ENCODE measurements at places on chromosomes 11 and 22.

GRCh38 chr11:36493332-36493731, 16.7 kb downstream of the TRAF6 start:
- no peak for DNase-seq

DNA sequence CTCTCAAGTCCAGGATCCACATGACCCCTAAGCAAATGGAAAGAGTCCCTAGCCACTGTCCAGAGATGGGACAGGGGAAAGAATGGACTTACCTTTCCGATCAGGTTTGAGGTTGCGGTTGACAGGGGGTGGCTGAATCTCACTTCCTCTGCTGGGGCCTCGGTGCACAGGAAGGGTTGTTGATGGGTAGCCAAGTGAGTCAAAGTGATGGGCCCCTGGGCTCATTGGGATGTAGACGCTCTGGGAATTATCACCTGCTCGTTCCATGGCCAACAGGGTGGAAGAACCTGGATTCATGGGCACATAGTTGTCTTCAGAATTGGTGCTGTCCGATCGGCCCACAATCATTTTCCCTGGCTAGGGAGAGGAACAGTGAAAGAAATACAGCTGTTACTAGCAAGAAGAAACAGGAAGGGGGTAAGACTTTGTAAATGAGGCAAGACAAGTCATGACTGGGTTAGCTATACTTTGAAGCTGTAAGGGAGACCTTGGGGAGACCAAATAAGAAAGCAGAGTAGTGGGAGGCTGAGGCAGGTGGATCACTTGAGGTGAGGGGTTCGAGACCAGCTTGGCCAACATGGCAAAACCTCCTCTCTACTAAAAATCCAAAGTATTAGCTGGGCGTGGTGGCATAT, 34.7 kb downstream of the USP35 start:
- no peak for DNase-seq

DNA sequence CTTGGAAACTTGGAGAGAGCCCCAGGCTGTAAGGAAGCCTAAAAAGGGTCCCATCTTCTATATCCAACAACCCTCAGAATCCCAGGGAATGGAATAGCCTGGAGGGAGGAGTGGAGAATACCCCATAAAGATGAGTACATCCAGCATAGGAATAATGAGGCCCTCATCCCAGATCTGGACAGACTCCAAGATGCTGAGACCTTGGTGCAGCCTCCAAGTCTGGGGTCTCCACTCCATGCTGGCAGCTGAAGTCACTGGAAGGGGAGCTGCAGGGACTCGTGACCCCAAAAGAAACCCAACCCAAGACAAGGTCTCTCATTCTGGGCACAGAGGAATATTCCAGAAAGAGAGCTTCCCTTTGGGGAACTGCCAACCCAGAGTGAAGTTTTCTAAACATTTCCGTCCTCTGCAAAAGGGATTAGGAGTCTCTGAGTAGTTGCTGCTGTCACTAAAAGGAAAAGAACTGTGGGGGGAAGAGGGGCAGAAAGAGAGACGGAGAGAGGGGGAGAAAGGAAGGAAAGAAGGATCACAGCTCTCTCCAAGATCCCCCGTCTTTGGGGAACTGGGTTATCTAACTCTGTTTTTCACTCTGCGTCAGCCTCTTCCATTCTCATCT, 589 bp downstream of the SCGB1A1 start:
- no peak for DNase-seq

DNA sequence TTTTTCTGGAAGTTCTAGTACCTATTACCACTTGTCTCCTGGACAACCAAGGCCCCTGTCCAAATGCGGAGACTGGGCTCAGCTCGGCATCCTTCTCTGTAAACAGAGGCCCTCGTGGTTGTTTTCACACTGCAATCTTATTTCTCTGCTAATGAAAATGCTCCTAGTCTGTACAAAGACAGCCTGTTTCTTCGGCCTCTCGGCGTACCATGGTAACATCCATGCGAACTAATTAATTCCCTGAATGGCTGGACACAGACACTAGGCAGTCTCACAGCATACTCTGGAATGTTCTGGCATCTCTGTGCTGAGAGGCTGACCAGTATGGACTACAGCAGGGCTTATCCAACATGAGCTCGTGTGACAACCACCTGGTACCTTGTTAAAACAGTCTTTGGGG, 5.7 kb downstream of the POLR3H start:
- DNase-seq, result no peak

DNA sequence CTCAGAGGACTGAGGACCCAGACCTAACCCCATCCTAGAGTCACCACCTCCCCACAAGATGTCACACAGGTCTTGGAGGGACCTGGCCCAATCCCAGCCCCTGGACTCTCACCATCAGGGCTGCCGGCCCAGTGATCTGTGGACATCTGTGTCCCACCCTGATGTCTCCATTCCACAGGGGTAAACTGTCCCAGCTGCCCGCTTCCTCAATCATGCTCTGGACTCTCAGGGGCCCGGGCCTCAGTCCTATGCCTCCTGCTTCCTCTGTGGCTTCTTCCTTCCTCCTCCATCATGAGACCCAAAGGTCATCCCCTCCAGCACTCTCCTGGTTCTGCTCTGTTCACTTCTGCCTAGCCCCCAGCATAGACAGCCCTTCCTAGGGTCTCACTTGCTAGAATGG, 32.2 kb downstream of the ARAP1 start:
- no peak for DNase-seq

GRCh38 chr11:1053121-1053901, 16.8 kb upstream of the MUC6 start:
- no peak for DNase-seq

GRCh38 chr22:22823131-22823810, 64.3 kb upstream of the IGLL5 start:
- DNase-seq, result no peak

DNA sequence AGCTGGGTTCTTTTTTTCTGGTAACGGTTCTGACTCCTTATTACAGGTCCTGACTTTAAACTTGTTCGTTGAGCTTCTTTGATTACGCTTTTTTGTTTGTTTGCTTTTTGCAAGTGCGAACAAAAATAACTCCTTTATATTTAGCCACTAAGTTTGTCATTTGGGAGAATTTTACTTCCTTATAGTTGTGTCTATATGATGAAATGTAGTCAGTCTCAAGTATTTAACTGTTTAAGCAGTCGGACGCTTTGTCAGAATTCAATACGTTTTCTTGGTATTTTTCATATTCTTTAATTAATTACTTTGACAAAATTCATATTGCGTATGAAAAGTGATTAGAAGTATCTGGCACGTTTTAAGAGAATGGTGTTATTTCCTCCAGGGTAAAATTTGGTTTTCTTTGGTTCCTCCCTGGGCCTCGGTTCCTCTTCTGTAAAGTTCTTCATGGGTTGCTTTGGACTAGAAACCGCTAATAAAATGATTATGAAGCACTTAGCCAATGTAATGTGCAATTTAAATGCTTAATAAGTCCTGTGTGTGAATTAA, 1.3 kb downstream of the CBL start:
- DNase-seq, result no peak

DNA sequence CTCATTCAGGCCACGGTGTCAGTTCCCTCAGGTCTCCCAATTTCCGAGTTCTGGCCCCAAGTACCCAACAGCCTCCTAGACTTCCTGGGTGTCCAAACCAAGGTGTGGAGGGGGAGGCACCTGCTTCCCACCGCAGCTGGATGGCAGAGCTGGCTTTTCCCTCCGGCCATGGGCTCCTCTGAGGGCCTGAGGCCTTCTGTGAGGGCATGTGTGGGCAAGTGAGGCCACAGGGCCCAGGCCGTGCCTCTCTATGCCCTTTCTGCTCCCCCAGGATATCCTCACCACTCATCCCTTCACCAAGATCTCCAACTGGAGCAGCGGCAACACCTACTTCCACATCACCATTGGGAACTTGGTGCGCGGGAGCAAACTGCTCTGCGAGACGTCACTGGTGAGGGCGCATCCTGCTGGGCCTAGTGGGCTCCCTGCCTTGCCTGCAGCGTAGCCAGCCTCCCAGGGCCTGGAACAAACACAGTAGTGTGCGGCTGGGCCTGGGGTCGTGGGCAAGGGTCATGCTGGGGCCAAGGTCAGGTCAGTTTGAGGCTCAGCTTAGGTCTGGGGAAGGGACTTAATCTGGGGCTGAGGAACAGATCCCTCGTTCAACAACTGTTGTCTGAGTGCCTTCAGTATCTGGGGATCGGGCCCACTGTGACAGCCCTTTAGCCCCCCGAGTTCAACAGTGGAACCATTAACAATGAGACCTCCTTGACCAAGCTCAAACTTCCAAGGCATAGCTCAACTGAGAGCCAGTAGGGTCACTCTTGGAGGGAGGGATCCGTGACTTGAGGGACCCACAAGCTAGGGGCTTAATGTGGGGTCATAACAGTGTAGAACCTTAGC, 85.8 kb downstream of the MYO7A start:
- DNase-seq, result no peak

GRCh38 chr22:44963832-44964721, 45.7 kb downstream of the PHF21B start:
- no peak for DNase-seq

- DNase-seq, result no peak
These were observed 846 bp upstream of the OAF start for GRCh38 chr11:120209746-120210625.

- DNase-seq, result no peak
These were observed 34.3 kb downstream of the ETS1 start for GRCh38 chr11:128552783-128553661.

DNA sequence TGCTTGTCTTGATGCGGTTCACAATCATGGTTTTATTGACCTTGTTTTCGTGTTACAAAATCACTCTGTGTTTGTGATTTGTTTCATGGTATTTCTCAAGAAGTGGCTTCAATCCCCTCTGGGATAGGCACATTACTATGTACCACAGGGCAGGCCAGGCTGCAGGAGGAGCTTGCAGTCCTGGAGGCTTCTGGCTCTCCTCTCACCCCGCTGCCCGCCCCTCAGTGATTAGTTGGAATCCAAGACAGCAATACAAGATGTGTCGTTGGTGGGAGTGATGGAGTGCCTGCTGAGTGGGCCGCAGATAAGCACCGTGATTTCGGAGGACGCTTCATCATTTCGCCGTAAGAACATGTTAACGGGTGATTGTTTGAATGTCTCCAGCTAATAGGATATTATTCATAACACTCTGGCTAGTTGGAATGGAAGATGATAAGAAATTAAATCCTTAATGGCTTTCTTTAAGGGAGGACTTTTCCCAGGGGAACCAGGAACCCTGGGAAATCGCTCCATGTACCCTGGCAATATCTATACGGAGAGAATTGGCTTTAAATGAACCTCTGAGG, 384.4 kb downstream of the MIAT start:
- no peak for DNase-seq

GRCh38 chr22:36818010-36818642, 1.3 kb upstream of the PVALB start:
- no peak for DNase-seq

DNA sequence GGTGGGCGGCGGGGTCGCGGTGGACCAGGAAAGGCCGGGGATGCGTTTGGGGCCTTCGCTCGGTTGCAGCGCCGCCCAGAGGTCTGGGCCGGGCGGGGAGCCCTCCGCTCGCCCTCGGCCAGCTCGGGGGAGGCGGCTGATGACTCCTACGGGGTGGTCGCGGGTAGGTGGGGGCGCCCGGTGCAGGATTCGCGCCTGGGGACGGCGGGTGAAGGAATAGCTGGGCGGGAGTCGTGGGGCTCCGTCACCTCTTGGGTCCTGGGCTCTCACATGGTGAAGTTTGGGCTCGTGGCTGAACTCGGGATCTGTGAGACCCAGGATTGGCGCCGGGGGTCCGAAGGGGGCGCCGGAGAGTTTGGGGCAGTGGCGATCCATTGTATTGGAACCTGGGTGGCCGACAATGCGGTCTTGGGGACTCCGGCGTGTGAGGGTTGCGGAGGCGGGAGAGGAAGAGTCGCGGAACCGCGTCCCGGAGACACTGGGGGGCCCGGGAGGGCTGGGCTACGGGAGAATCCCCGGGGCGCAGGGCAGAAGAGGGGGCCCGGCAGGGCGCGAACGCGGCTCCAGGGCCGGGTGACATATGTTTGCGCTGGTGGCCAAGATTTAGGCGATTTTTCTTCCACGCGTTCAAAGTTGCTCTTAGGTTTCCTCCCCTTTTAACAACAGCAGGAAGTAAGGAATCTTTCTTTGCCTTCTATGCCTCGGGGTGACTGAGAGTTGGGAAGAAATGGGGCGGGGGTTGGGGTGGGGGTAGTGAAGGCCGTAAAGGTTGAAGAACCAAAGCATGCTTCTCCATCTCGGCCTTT, 935 bp downstream of the QSER1 start:
- no peak for DNase-seq

- no peak for DNase-seq
These were observed 18.1 kb upstream of the INCENP start for GRCh38 chr11:62105667-62106191.

- no peak for DNase-seq
These were observed 3.8 kb upstream of the MFRP start for GRCh38 chr11:119350302-119350701.

DNA sequence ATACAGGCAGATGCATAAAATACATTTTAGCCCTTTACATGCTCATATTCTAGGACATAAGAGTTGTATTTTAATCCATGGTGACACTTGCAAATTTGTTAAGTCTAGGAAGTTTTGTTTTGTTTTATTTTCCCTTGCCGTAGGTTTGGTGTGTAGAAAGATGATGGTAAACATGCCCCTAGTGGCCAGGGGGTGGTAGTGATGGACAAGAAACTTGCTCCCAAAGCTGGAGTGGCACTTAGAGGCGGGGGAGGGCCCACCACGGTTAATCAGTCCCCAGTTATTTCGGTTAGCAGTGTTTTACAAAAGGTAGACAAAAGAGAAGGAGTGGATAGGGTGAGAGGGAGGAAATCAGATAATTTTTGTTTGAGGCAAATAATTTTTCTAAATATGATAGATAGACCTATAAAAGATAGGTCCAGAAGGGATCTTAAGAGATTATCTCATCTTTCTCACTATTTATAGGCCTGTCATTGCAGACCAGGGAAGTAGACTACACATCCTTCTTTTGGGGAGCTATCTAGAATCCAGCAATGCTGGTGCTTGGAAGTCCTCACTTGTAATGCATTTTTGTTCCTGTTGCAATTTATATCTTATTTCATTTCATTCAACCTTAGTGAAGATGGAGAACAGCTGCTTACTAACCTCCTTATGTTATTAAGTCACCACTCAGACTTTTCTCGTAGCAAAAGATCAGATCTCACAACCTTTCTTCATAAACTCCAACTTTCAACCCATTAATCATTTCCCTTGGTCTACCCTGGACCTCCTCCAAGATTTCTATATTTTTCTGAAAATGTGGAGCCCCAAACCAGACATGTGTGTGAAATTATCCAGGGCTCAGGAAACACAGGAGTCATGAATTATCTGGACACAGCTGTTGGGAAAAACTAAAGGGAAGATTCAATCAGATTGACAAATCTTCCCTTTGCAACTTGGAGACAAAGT, 5.9 kb upstream of the BDNF start:
- DNase-seq, result no peak

DNA sequence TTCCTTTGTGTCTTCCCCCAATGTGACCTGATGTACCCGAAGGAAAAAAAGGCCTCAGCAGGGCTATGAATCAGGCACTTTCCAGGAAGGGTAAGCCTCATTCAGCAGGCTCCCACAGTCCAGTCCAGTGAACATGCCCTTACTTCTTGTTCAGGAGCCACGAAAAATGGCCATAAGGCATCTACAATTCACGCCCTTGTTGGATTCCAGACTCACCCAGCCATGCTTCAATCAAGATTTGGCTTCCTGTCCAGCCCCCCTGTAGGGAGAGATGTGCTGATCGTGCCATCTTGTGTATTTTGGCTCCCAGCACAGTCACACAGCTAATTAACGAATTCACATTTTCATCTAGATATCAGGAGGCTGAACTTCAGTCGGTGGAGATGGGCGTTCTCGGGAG, 9.9 kb upstream of the KCNJ5 start:
- no peak for DNase-seq

- no peak for DNase-seq
These were observed 44.8 kb downstream of the CSNK2A3 start for GRCh38 chr11:11308249-11308648.

Data from activated CD8-positive, alpha-beta memory T cell treated with anti-CD3 and anti-CD28 coated beads for 4 hours (primary cell).